Small intestine (tissue), 16 donors: ENCODE measurements at places on chromosomes 7 and 10.

GRCh38 chr10:89469517-89469916 is 55.1 kb downstream of the IFIT5 start:
- DNase-seq = no peak

DNA sequence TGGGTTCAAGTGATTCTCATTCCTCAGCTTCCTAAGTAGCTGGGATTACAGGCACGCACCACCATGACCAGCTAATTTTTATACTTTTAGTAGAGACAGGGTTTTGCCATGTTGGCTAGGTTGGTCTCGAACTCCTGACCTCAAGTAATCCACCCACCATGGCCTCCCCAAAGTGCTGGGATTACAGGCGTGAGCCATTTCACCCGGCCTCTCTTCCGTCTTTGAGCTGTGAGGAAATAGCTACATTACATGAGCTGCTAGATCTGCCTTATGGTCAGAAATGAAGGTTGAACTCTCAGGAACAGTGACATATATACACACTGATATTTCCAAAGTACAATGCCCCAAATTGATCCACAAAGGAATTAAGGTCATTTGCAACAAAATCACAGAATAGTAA is 2.4 kb downstream of the BLVRA start:
- no peak for DNase-seq

DNA sequence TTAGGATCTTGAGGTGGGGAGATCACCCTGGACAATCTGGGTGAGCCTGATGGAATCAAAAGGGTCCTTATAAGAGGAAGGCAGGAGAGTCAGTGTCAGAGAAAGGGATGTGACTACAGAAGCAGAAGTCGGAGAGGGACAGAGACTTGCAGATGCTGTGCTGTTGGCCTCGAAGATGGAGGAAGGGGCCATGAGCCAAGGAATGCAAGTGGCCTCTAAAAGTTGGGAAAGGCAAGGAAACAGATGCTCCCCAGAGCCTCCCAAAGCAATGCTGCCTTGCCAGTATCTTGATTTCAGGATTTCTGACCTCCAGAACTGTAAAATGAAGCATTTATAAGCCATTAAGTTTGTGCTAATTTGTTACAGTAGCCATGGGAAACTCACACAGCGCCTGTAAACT is 165.2 kb downstream of the FANK1 start:
- no peak for DNase-seq

DNA sequence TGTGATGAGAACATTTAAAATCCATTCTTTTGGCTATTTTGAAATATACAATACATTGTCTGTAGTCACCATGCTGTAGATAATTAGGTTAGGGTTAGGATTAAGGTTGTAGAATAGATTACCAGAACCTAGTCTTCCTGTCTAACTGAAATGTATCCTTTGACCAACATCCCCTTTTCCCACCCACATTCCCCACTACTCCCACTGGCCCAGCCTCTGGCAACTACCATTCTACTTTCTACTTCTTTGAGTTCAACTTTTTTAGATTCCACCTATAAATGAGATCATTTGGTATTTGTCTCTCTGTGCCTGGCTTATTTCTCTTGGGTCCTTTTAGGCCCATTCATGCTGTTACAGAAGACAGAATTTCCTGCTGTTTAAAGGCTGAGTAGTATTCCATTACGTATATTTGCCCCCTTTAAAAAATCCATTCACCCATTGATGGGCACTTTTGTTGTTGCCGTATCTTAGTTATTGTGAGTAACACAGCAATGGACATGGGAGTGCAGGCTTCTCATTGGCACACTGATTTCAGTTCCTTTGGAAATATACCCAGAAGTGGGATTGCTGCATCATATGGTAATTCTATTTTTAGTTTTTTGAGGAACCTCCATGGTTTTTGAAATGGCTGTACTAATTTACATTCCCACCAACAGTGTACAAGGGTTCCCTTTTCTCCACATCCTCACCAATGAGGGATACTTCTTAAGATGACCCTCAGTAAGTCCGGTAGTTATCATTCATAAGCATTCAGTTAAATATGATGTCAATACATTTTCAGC is 104.0 kb downstream of the RALA start:
- DNase-seq = no peak

DNA sequence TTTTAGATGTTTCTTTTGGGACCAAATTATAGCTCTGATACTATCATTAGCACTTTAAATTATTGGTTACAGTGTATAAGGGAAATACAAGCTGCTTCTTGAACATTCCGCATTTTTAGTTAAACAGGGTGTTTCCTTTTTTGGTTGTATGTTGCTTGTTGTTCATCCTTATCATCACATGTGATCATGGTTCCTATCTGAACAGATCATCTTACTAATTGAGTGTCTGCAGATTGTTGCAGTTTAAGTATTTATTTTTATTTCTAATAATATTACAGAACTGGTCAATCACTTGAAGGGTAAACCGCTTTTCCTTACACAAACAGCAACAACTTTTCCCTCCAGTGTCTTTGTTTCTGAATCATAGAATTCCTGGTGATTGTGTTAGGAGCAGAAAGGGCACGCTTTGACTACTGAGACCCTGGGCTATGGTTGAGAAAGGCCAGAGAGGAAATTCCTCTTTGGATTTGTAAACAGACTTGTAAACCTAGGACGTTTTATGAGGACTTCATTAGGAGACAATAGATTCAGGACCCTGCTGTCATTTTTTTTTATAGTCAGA is 37.2 kb downstream of the CHN2 start:
- no peak for DNase-seq

- no peak for DNase-seq
Observed at GRCh38 chr10:5490698-5491464, 8.5 kb downstream of the CALML5 start.

DNA sequence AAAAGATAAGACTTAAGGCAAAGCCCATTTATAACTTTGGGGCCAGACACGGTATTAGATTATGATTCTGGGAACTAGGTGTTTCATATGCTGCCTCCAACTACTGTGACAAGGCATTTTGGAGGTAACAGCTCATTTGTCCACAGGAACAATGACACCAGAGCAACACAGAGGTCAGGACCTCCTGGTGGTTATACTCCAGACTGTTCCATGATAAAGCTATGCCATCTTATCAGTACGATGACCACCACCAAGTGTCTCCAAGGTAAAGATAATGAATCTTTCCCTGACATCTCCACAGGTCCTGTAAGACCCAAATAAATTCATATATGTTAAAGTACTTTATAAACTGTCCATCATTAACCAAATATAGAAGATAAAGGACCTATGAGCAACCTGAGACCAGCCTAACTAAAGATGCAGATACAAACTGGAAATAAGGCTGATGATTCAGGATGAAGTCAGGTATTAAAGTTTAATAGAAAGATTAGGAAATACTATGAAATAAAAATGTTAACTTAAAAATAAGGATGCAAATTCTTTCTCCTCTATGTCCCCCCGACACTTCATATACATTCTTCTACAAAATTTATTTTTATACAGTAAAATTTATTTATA is 26.2 kb downstream of the CUL2 start:
- no peak for DNase-seq

GRCh38 chr10:18501629-18502028 is 149.8 kb downstream of the NSUN6 start:
- no peak for DNase-seq

GRCh38 chr10:59227136-59227673 is 50.8 kb downstream of the PHYHIPL start:
- DNase-seq = peak; percentile 4

DNA sequence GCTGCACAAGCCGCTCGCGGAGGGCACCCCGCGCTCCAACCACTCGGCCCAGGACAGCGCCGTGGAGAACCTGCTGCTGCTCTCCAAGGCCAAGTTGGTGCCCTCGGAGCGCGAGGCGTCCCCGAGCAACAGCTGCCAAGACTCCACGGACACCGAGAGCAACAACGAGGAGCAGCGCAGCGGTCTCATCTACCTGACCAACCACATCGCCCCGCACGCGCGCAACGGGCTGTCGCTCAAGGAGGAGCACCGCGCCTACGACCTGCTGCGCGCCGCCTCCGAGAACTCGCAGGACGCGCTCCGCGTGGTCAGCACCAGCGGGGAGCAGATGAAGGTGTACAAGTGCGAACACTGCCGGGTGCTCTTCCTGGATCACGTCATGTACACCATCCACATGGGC is 50.0 kb downstream of the FIGNL1 start:
- DNase-seq = no peak

DNA sequence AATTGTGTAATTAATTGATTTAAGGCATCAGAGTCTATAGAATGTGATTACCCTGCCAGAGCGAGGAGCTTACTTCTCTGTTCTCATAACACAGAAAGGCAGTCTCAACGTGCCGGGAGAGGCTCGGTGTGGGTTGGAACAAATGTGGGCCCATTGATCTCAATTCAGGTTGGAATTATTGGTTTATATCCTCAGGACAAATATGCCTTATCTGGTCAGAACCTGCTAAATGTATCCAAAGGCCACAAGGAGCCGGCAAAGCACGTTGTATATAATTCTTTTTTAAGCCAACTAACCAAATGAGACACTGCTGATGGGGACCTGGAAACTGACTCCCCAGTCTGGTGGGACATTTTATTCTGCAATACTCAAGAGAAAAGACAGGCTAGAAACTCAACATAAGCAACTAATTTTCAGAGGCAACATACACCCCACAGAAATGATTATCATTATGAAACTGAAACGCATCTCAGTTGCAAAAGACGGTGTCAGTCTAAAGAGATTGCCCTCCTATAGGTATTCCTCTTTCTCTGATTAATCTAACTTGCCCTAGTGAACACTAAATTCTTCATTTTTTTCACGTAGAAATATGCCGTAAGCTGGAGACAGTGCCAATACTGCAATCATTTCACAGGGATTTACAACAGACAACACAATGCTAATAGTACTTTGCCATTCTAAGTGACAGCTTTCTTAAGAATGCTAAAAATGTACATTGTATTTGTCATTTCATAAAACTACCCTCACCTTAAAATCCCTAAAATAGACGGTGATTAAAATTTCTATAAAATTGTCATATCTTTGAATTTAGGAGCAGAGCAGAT is 9.4 kb downstream of the EBF3 start:
- DNase-seq = no peak

DNA sequence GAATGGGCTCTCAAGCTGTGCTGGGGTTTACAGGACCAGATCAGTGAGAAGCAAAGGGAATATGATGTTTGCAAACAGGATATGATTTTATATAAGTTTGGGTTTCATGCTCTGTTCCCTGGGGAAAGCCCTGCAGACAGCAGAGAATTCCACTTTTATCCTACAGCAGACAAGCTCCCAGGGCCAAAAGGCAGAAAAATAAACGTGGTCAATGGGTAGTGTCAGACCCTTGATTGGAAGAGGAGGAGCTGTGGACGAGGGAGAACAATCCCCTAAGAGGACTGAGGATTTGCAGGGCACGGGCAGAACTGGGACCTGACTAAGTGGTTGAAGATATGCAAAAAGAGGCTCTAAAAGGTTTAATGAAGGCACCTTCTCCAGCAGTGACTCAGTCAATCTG is 275.3 kb downstream of the HDAC9 start:
- no peak for DNase-seq

- no peak for DNase-seq
Observed at GRCh38 chr7:29642494-29643155, 79.0 kb downstream of the PRR15 start.

- no peak for DNase-seq
Observed at GRCh38 chr10:126387931-126388911, at the start of gene ADAM12. ADAM12 (minus strand) TSS chr10:126388477; CDS start chr10:126388145, 332 bp downstream.

DNA sequence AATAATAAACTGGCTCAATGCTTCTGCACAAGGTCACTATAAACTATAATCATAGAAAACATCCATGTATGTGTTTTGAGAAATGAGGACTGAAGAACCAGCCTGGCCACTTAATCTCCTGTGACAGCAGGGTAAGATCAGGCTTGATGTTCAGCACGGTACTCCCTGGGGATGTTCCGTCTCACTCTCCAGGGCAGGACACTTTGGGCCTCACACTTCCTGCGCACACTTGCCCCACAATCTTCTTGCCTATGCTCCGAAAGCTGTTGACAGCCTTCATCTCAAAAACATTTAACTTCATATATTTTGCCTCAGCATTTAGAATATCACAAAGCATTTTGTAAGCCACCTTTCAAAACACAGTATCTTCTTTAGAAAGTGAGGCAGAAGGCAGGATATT is 92.7 kb downstream of the PARD3 start:
- DNase-seq = no peak

DNA sequence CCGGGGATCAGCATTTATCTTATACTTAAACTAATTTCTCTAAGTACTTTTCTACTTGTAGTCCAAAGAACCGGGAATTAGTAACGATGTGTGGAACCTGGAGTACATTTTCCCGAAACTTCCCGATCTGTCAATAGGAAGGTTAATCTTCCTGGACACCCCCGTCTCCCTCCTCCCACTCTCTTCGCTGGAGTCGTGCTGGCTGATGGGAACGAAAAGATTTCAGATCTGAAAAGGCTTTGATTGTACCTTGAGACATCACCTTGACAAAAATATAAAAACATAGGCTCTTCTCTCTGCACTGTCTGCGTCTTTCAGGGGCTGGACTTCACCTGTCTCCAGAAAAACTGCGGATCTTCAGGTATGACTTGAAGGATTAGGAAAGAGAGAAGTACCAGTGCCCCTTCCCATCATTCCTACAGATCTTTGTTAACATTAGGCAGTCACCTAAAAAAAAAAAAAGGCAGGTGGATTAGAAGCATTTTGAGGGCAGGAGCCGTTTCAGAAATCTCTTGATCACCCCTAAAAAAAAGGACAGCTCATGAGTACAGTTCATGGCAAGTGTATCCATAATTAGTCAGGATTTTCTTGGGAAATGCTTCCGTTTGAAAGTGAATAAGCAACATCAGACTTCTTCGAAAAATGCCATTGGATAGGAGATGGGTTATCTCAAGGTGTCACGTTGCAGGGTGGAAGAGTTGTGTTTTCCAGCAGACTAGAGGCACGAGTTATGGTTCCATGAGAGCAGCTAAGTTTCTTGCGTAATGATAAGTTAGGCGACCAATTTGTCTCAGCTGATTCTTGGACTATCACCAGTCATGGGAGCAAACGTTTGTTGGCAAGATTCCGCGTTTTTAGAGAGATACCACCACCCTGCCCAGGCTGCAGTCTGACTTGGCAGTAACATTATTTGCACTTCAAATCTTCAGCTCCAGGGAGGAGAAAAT is 7.8 kb upstream of the BAMBI start:
- DNase-seq = no peak

DNA sequence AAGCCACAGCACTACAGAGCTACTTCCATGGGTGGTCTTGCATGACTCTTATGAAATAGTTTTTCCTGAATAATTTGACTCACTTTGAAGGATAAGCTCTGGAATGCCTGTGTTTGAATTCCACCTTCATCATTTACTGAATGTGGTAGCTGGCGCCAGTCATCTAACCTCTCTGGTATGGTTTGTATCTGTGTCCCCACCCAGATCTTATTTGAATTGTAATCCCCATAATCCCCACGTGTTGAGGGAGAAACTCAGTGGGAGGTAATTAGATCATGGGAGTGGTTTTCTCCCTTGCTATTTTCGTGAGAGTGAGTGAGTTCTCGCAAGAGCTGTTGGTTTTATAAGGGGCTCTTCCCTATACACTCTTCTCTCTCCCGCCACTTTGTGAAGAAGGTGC is 11.2 kb upstream of the SLC13A1 start:
- DNase-seq = no peak

GRCh38 chr7:112946350-112946749 is 140.3 kb downstream of the GPR85 start:
- no peak for DNase-seq

- no peak for DNase-seq
Observed at GRCh38 chr7:123769371-123769770, 20.6 kb upstream of the WASL start.

GRCh38 chr7:104357166-104357565 is 28.8 kb downstream of the LHFPL3 start:
- DNase-seq = no peak
